ENCODE measurements at places on chromosomes 7 and 10. TPM values are rescaled to one million over a fixed set of nuclear protein-coding genes. Genes with fewer than 3 reads are reported as not detected.

Gene DYNC1I1
- 4.5 TPM for total RNA-seq

Gene GNAT3
- total RNA-seq = not detected

Gene ZNF488
- total RNA-seq = not detected

Gene MOGAT3
- total RNA-seq = not detected

Gene CTAGE4
- total RNA-seq = 1.9 TPM

Gene THSD7A
- total RNA-seq = 11.1 TPM

Gene ESYT2
- total RNA-seq = 86.2 TPM

All from subcutaneous adipose tissue (tissue), 4 donors.